ENCODE measurements at places on chromosomes 5 and 9.

DNA sequence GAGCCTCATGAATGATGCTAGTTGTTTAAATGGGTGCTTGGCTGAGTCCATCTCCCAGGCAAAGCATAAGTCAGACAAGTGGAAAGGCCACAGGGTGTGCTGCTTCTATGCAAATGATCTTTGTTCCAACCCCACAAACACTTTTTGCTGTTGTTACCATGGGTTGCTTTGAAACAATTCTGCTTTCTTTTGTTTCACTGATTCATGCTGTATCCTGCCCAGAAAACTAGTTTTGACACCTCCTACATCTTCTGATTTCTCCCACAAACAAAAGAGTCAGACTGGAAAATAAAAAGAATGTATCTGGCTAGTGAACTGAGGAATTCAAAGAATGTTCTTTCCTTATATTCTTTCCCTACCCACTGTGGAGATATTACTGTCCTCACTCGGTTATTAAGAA lies 298.6 kb downstream of the DIRAS2 start:
- no peak for DNase-seq

- DNase-seq, result no peak
Measured at GRCh38 chr9:135474915-135475314, 4.7 kb upstream of the PPP1R26 start.

DNA sequence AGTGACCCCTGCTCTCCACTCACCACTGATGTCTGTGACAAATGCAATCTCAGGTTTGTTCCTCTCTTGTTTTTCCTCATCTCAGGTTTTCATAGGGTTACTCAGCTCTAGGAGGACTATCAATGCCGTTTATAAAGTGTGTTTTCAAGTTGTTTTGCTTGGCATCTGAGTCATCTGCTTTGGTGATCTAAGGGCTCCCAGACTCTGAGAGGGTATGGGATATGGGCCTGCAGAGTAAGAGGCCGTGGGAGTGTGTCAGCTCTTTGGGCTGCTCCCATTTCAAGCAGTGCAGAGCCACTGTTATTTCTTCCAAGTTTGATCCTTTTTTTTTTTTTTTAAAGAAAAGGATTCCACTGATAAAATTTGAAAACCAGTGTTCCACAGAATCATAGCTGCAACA lies 46.3 kb downstream of the NNT start:
- DNase-seq, result no peak

DNA sequence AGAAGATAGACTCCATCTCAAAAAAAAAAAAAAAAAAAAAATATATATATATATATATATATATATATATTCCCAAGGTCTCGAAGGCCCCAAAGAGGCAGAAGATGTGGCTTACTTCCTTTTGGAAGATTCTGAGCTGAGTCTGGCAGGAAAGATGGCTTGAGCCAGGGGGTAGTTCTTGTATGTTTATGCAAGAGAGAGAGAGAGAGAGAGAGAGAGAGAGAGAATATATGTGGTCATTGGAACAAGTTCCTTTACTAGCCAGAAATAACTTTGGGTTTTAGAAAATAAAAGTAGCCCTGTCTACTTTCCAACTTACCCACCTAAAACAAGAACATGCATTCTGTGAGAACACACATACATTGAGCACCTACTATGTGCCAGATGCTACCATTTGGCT lies 17.6 kb downstream of the NCS1 start:
- no peak for DNase-seq

GRCh38 chr5:103923616-103924168 lies 361.1 kb upstream of the NUDT12 start:
- no peak for DNase-seq

DNA sequence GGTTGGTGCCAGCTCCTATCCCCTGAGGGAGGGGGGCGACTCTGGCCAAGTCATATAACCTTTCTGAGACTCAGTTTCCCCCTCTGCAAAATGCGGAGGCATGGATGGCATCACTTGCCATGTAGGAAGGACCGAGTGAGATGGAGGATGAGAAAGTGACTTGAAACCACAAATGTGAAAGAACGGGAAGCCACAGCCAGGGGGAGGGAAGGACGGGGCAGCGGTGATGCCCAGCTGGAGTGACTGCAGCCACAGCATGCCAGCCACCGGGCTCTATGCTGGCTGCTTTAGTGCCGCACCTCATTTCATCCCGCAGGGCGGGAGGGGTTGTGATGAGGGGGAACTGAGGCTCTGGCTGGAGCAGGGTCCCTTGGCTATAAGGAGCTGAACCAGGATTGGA lies 74.5 kb downstream of the HMCN2 start:
- DNase-seq, result no peak

DNA sequence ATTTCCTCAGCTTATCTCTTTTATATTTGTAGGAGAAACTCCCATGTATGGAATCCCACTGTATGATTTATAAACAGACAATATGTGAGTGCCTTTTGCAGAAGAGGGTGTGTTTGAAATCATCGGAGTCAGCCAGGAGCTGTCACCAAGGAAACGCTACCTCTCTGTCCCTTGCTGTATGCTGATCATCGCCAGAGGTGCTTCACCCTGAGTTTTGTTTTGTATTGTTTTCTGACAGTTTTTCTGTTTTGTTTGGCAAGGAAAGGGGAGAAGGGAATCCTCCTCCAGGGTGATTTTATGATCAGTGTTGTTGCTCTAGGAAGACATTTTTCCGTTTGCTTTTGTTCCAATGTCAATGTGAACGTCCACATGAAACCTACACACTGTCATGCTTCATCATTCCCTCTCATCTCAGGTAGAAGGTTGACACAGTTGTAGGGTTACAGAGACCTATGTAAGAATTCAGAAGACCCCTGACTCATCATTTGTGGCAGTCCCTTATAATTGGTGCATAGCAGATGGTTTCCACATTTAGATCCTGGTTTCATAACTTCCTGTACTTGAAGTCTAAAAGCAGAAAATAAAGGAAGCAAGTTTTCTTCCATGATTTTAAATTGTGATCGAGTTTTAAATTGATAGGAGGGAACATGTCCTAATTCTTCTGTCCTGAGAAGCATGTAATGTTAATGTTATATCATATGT lies 18.0 kb upstream of the CTSL start:
- DNase-seq, result no peak
